ENCODE measurements at places on chromosomes 4 and X.

GRCh38 chr4:105474099-105474518 is 247 bp upstream of the PPA2 start:
- peak; percentile 93 for DNase-seq

GRCh38 chr4:156476359-156476758 is 495.2 kb downstream of the PDGFC start:
- peak; percentile 7 for DNase-seq

DNA sequence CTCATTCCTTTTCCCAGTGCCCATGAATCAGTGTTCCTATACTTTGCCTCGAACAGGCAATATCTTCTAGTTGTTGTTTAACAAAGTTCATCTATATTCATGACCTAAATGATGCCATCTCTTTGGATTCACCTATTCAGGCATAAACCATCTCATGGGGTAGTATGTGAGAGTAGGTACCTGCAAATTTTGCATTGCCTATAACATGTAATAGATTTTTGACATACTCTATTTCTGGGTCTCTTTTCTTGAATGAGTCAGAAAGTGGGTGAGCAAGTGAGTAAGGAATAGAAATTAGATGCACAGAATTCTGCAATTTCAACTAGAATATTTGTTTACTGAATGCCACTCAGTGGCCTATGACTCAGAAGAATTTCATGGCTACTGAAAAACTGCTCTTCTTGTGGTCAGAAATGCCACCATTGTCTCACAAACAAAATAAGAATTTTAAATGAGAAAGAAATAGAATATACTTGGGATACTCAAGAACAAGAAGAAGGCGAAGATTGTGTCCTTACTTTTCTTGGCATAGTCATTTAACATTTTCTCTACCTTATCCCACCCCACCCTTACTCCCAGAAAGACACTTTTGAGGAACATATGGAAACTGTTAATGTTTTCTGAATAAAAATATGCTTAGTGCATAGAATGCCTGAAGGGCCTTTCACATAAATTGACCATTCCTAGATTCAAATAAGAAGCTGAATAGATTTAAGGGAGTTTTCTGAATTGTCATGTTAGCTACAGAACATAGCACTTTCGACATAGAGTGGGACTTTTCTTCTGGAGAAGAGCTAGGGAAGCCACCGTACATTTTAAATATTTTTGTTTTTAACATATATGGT is 86.8 kb downstream of the HHIP start:
- DNase-seq: no peak

GRCh38 chrX:724256-724655 is 93.7 kb downstream of the SHOX start:
- peak; percentile 50 for DNase-seq

GRCh38 chr4:169634975-169635374 is 14.6 kb downstream of the CLCN3 start:
- no peak for DNase-seq
